Astrocyte of the spinal cord (primary cell): ENCODE measurements at places on chromosomes 2 and 18.

GRCh38 chr2:114949228-114949804, 506.9 kb downstream of the DPP10 start:
- no peak for DNase-seq

DNA sequence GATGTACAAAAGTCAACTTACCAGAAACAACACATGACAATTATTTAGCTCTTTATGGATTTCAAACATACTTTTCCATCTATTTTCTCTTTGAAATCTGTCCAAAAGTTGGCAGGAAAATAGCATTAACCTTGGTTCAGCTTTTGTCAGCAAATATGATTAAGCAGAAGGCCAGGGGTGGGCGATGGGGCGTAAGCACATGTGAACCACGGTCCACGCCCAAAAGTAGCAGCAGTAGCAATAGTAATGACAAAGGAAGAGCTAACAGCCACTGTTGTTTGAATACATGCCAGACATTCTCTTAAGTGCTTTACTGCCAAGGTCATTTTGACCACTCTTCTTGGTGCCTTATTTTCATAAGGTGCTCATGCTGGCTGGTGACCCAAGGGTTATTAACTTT, 73.5 kb downstream of the ANTXR1 start:
- peak; percentile 45 for DNase-seq

- no peak for DNase-seq
These were observed 243.9 kb downstream of the SLC4A3 start for GRCh38 chr2:219871351-219871750.

DNA sequence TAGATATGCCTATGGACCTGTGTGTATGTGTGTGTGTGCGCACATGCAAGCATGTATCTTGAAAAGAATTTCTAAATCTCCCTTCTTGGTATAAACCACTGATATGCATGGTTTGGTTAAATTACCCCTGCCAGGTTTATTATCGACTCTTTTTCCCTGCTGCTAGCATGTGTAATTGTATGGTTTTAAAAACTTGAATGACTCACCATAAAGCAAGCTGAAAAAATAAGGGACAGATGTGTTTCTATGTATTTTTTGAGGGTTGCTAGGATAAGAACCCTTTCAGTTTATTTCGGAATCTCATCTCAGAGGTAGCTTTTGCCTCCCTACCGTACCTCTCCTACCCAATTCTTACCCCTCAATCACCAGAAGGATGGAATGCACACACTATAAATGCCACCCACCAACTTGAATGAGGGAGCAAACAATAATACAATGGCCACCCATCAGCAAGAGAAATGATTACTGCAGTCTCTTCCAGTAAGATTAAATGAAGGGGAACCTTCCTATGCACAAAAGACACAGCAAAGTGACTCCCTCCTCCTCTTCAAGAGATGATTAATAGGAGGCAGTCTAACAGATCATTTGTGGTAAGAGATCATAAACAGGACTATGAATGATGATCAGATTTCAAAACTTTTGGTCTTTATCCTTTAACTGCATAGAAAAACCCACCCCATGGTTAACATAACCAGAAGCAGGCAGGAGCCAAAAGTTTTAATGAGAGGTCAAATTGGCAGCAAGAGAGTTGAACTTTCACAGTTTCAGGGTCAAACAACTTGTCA, 357.2 kb downstream of the SATB2 start:
- peak; percentile 81 for DNase-seq

GRCh38 chr2:42969231-42970150, 177.1 kb upstream of the HAAO start:
- peak; percentile 82 for DNase-seq

- DNase-seq = no peak
These were observed 63.1 kb downstream of the NAPG start for GRCh38 chr18:10588975-10589374.

GRCh38 chr2:45780541-45781463, 129.3 kb downstream of the PRKCE start:
- DNase-seq = no peak

DNA sequence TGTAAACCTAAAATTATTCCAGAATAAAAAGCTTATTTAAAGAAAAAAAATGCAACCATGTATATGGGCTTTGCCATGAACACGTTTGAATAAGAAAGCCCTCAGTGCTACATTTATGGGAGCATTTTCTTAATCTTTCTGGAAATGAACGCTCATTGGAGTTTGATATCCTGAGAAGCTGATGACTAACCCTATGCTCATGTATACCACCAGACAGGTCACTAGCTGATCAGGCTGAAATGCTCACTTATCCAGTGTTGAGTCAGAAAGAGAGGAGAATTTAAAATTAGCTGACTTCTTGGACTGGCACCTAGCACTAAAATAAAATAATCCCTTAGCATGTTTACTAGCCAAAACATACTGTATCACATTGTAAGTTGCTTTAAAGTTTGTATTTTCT, 254.9 kb upstream of the SIX3 start:
- DNase-seq = peak; percentile 36

- DNase-seq = no peak
These were observed 360.5 kb upstream of the PIK3C3 start for GRCh38 chr18:41594582-41594981.

DNA sequence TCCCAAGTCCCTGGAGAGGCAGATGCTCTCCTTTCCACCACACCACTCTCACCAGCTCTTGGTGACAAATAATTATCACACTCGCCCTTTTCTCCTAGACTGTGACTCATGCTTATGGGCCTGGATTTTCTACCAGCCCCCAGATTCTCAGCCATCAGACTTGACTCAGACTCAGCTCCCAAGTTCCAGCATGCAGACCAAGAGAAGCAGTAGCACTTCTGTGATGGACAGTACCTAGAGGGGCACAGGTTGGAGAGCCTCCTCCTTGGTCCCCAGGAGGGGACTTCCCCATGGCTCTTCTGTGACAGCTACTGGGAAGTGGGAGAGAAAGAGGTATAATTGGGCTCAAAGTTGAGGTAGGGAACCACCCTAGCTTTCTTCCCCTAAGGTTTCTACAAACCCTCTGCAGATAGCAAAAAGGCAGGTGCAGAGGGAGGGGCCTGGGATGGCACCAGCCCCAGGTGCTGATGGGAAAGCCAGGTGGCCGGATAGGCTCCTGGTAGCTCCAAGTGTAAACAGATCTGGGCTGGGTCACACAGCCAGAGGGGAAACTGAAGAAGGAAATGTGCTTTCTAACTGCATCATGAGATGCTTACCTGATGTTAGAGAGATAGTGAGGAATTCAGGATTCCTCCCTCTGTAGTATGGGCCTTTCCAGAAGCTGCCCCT, 4.1 kb downstream of the TCF23 start:
- DNase-seq = no peak

DNA sequence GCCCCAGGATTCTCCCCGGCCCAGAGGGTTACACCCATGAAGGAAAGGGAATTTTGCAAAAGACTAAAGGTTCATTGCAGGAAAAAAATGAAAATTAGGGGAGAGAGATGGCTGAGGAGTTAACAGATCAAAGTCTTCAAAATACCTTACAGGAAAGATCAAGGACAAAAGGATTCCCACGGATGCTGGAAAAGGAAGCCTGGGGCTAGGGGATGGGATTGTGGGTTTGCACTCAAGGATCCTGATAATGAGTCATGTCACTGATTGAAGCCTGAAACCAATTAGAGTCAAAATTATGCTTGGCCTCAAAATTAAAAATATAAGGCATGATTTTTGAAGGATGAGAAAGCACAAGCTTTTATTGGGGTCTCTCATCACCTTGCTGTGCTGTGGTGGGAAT, 32.6 kb upstream of the COPS8 start:
- no peak for DNase-seq

GRCh38 chr2:8754106-8754776, 72.4 kb downstream of the ID2 start:
- peak; percentile 44 for DNase-seq

GRCh38 chr2:239166201-239166834, 234.5 kb downstream of the HDAC4 start:
- DNase-seq = no peak

DNA sequence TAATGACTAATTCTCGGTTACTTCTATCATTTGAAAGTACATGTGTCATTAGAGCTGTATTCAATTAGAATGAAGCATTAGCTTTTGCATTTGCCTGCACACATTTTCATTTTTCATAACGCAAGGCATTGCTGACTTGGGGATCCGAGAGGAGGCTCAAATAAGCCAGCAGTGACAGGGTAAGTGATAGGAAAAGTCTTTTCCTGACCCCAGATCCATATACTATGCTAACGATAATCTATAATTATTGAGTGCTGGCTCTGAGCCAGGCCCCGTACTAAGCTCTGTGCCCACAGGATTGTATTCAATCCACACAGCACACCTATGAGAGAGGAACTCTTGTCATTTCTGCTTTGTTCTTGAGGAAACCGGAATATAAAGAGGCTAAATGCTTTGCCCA, 168.2 kb downstream of the VWC2L start:
- no peak for DNase-seq

DNA sequence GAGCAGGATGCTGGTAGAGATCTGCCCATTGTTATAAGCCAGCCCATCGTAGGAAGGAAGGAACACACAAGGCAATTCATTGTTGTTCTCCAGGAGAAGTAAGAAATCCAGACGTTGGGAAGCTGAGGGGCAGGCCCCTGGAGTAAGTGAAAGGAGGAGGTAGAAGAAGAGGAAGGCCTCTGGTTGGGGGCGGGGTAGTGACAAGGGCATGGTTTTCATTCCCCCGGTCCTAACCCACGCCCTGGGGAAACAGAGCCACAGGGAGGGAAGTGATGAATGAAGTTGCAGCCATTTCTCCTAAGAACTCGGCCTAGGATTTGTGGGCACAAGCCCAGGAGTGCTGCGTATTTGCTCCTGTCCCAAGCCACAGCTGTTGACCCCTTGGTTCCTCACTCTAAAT, 18.0 kb downstream of the LBH start:
- DNase-seq = no peak

- DNase-seq = no peak
These were observed 455.8 kb downstream of the SETBP1 start for GRCh38 chr18:45136381-45137086.

- DNase-seq = no peak
These were observed 240.5 kb upstream of the CHAC2 start for GRCh38 chr2:53527056-53527455.

GRCh38 chr18:48493434-48494230, 45.2 kb upstream of the CTIF start:
- peak; percentile 27 for DNase-seq

GRCh38 chr2:41320491-41320890, 727.3 kb upstream of the PKDCC start:
- no peak for DNase-seq

- peak; percentile 65 for DNase-seq
These were observed 102.1 kb downstream of the SNTG2 start for GRCh38 chr2:1052771-1053191.

DNA sequence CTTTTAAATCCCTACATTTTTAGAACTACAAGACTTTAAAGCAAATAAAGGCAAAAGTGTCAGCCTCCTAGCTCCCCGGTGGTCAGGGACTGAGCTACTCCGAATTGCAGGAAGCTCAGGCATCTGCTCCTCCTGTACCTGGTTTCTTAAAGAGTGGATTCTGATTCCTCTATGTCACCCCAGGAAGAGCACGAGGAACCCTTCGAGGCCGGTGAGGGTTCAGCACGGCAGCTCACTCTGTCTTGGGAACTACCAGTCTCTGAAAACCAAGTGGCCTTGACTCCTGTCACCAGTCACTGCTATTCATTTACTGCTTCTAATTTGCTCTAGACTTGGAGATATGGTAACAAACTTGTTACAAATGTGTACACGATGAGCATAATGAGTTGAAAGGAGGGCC, 2.3 kb downstream of the PER2 start:
- DNase-seq = no peak

- DNase-seq = peak; percentile 69
These were observed 82.8 kb upstream of the SEC11C start for GRCh38 chr18:59056706-59057492.

DNA sequence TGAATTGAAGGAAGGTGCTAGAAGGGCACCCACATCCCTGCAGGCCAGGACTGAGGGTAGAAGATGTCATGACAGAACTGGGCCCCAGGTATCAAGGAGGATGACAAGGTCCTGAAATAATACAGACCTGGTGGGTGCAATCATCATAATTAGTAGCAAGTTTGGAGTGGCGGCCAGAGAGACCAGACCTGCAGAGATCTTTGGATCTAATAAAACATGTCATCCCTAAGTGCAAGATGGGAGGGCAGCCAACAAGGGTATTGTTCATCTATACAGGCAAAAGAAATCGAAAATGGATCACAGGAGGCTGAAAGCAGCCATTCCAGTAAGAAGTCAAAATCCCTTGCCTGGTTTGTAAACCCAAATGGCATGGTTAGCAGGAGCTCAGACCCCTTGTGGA, 111.3 kb upstream of the BOD1L2 start:
- no peak for DNase-seq

DNA sequence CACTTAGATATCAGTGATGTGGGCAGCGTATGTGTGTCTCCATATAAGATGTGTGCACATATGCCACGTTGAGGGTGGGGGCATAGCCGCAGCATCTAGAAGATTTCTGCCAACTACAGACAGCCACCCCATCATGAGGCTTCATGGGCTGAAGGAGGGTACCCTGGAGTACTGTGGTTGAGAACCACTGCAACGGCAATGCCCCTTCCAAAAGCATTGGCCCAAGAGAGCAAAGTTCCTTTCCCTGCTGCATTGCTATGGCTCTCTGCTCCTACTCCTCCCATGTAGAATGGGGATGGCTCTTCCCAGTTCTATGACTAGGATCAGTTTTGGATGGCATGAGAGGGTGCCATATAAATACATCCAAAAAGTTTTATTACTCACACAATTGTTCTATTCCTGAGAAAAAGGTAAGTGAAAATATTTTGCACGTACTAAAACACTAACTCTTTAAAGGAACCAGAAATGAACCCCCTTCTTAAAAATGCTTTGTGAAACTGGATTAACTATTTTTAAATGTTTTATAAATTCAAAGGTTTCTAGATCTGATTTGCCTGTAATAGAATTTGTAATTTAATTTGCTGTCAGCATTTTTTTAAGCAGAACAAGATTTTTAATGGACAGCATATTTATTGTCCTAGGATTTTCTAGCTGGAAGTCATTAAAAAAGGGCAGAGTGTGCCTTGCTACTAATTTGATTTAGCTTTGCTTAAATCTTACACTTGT, 4.4 kb upstream of the RPL31 start:
- DNase-seq = no peak

GRCh38 chr2:224579411-224579810, 5.8 kb downstream of the CUL3 start:
- DNase-seq = peak; percentile 40
